ENCODE measurements at places on chromosomes 3 and 15.

- DNase-seq: no peak
These were observed 128.3 kb downstream of the WDR76 start for GRCh38 chr15:43955140-43955539.

DNA sequence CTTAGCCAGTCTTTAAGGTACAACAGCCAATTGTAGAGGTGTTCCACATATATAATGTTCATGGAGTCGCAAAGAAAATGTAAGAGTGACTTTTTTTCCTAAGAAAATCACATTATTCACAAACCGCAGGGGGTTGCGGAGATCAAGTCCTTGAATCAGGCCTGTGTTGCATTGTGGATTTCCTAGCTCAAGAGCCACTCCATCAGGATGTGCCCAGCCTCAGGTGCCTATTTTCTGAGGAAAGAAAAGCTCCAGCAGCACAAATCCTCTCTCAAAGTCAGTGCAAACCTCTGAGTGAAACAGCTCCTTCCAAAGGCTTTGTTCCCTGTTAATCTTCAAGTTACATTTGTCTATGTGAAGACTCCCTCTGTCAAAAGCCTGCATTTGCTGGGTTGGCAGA, 349.4 kb downstream of the CLSTN2 start:
- DNase-seq: no peak

- DNase-seq: no peak
These were observed 2.9 kb upstream of the C15orf39 start for GRCh38 chr15:75198560-75199356.

DNA sequence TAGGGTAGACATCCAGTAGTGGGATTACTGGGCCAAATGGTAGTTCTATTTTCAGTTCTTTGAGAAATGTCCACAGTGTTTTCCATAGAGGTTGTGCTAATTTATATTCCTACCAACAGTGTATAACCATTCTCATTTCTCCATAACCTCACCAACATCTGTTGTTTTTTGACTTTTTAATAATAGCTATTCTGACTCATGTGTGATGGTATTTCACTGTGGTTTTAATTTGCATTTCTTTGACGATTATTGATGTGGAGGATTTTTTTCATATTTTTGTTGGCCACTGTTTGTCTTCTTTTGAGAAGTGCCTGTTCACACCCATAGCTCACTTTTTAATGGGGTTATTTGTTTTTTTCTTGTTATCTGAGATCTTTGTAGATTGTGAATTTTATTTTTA, 125.2 kb downstream of the CFAP20DC start:
- no peak for DNase-seq

- no peak for DNase-seq
These were observed 318.5 kb downstream of the NTRK3 start for GRCh38 chr15:87938031-87938430.

- no peak for DNase-seq
These were observed 43.3 kb downstream of the CCNB2 start for GRCh38 chr15:59148153-59148833.

DNA sequence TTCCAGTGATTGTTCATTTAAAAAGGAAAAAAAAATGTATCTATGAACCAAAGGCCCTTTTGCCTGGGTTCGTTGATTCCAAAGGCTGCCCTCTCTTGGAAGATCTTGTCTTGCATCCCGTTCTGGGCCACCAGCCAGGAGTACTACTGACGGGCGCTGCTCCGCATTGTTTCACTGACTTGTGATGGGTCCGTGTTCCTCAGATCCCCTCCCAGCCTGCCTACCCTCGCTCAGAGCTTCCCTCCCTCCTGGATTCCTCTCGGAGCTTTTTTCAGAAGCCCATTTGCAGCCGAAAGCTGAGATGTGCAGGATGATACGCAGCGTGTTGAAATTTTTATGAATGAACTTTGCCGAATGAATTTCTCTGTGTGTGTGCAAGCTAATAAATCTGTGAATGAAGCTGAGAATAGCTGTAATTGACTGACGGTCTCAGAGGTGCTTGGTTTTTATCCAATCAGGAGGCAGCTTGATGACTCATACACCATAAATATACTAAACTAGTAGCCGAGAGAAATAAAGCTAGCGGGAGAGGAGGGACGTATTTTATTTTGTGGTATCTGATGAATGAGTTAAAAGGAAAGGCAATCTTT, at the start of gene SHC4:
TSS of gene SHC4 (minus strand) at position 396 of the 590 bp plus-strand sequence. CDS start 904 bp downstream, outside the sequence.
- DNase-seq: no peak

- no peak for DNase-seq
These were observed 74.4 kb upstream of the MDFIC2 start for GRCh38 chr3:70386846-70387245.

DNA sequence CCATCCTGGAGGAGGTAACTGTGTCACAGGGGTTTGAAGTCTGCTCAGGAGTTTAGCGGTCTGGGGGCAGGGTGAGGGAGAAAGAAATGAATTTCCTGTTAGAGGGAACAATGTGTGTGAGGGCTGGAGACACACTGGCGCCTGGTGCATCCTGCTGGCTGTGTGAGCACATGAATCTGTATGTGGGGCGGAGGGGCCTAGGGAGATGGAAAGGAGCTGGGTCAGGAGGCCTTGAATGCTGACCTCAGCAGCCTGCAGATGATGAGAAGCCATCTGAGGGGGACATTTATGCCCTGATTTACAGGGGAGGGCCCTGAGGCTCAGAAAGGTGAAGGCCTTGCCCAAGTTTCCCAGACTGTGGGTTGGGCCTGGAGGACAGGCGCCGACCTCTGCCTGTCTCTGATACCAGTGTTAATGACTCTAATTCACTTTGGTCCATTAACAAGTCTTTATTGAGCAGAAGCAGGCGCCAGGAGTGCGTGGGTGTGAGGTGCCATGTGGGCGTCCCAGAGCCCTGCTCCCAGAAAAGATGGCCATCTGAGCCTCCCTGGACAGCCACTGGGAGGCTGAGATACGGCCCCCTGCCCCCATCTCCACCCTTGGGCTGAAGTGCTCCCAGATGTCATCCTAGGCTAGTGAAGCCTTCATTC, 34.8 kb downstream of the LINGO1 start:
- DNase-seq: no peak

GRCh38 chr15:74955796-74956647, 550 bp downstream of the RPP25 start:
- peak; percentile 43 for DNase-seq

DNA sequence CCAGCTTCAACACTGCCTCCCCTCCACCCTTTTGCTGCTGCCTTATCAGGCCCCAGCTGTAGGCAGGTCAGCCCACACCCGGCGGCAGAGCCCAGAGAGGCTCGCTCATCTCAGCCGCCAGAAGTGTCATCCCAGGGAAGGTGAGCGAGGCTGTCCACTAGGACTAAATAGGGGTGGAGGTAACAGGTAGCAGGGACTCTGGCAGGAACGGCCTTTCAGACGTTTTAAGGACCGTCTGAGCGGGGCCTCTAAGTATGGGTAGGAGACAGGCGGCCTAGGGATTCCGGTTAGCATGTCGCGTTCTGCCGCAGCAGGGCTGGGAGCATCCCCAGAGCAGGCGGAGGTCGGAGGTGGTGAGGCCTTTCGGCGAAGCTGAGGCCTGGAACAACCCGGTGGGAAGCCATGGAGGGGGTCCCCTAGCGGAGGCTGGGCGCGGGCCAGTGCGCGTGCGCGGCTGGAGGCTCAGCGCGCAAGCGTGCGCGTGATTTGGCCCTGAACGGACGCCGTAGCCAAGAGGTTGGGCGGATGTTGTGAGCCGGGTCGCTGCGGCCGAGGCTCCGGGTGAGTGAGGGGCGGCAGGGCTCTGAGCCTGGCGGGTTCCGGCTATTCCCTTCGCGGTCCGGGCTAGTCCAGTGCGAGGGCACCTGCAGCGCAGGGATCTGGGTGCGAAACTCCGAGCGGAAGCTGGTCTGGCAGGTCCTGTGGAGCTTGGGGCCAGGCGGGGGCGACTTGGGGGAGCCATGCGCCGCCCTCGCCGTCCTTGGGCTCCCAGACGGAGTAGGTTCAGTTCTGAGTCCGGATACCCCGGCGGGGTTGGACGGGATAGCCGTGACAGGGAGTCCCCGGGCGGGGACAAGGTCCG, at the start of the genes MST1 and RNF123:
TSS of gene MST1 (minus strand) at position 429 of the 862 bp plus-strand sequence. CDS start 783 bp downstream, outside the sequence.
TSS of gene RNF123 (plus strand) at position 512 of the 862 bp plus-strand sequence. CDS start 1,609 bp downstream, outside the sequence.
- DNase-seq: peak; percentile 90

DNA sequence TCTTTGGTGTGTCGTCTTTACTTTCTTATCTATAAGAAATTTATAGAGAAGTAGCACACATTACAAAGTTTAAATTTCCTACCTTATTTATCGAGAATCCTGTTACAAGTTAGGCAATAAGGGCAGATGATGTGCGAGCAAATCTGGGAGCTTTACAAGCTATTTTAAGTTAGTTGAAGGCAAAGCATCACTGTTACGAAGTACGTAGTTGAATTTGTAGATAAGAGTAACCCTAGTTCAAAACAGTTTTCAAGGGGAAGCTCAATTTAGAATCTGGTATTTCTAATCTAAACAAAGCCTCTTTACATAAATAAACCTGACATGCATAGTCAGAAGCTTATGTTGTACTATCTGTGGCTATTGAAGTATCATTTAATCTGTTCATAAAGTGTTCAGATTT, 8.4 kb downstream of the KBTBD8 start:
- no peak for DNase-seq

Data from activated effector memory CD4-positive, alpha-beta T cell treated with Interleukin-2 at 50 U/mL for 16 hours (primary cell).